ENCODE measurements at places on chromosomes 16 and 17. TPM values are rescaled to one million over a fixed set of nuclear protein-coding genes. Genes with fewer than 3 reads are reported as not detected.
A peak's percentile ranks its signal among the peaks of the same experiment; 100 is the strongest.

The RAB37 gene
- total RNA-seq = 1.6 TPM

- H3K27me3 ChIP-seq = no peaks in the 10 kb centered on the region
- H3K36me3 ChIP-seq = no peaks in the 10 kb centered on the region
- no peak overlapping the region for H3K4me3 ChIP-seq
- no peak for DNase-seq
- H3K4me1 ChIP-seq = no peaks in the 10 kb centered on the region
- no peak overlapping the region for H3K27ac ChIP-seq
Measured at GRCh38 chr16:3606441-3606840, 5.0 kb downstream of the SLX4 start.

The TSPOAP1 gene
- total RNA-seq = 2.9 TPM

DNA sequence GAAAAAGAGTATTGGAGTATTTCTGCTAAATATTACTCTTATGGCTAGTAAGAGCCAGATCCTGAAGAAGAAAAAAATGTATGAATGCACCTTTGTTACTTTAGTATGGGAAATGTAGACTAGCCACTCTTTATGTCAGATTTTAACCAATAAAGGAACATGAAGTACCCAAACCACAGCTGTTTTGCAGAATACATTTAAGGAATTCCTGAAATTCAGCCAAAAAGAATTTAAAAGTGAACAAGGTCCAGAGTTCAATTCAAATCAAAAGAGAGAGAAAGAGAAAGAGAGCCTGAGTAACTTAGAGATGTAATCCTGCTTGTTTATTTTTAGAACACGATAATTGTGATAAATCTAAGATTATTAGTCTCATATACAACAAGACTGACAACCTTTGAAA, 1.2 kb downstream of the KCNJ16 start:
- no peak overlapping the region for H3K4me3 ChIP-seq
- DNase-seq = no peak
- no peaks in the 10 kb centered on the region for H3K4me1 ChIP-seq
- H3K27me3 ChIP-seq = no peaks in the 10 kb centered on the region

The CCDC200 gene
- not detected for total RNA-seq

The NHLRC4 gene
- total RNA-seq = 0.95 TPM

The C16orf46 gene
- total RNA-seq = 0.38 TPM

GRCh38 chr16:70770626-70771552, 30.1 kb downstream of the VAC14 start:
- H3K36me3 ChIP-seq = peaks cover 7% of the 10 kb centered on the region
- no peaks in the 10 kb centered on the region for H3K27me3 ChIP-seq
- H3K4me1 ChIP-seq = peaks cover 5% of the 10 kb centered on the region
- no peak overlapping the region for H3K4me3 ChIP-seq

The SPNS1 gene
- 20.7 TPM for total RNA-seq

- DNase-seq = no peak
- H3K4me3 ChIP-seq = no peak overlapping the region
- H3K27ac ChIP-seq = no peak overlapping the region
- no peaks in the 10 kb centered on the region for H3K27me3 ChIP-seq
Measured at GRCh38 chr16:73020409-73020884, 27.5 kb downstream of the ZFHX3 start.

The NLRC3 gene
- total RNA-seq = 2.0 TPM

- H3K4me3 ChIP-seq = no peak overlapping the region
- DNase-seq = no peak
- H3K27ac ChIP-seq = peak overlapping the region; percentile 96
Measured at GRCh38 chr16:81524382-81524781, 79.8 kb downstream of the CMIP start.

The TAX1BP3 gene
- 301 TPM for total RNA-seq

DNA sequence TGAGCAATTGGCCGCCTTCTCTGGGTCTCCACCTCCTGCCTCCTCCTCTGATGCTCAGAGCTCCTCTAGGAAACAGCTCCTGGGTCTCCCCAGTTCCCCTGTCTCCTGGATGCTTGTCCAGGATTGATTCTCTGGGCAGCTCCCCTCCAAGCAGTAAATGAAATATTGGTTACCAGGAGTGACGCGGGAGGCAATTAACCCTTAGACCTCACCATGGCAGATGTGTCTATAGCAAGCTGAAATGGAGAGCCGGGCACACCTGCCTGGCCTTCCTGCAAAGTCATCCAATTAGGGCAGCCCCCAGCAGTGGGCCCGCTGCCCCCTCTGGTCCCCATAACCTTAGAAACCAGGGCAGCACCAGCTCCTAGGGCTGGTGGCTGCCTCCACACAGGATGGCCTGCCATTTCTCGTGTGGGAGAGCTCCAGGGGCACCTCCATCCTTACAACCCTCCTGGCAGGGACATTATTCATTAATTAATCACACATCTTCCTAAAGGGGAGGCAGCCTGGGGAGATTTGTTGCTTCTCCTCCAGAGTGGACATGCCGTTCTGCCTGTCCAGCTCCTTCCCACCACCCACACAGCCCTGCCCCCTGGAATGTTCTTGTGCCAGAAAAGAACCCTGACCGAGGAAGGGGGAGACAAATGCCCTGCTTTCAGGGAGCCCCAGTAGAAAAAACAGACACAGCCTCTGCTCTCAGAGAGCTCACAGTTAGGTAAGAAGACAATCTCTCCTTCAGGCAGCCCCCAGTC, 8.3 kb upstream of the KIF18B start:
- no peak for DNase-seq
- H3K27ac ChIP-seq = no peak overlapping the region
- no peaks in the 10 kb centered on the region for H3K27me3 ChIP-seq
- peaks cover 13% of the 10 kb centered on the region for H3K4me1 ChIP-seq
- no peaks in the 10 kb centered on the region for H3K36me3 ChIP-seq

DNA sequence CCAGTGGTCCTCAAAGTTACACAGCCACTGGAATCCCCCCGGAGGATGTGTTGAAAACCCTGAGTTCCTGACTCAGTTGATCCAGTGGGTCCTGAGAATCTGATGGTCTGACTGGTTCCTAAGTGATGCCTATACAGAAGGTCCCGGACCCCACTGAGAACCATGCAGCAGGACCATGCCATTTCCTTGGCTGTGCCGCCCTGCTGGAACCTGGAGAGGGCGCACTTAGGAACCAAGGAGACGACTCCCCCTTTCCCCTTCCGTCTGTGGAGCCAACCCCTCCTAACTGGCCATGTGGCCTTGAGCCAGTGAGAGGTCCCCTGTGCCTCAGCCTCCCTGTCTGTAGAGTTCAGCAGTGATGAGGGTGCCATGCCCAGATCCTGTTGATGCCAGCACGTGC, 22.0 kb downstream of the C16orf74 start:
- H3K27me3 ChIP-seq = peaks cover 3% of the 10 kb centered on the region
- DNase-seq = no peak
- no peak overlapping the region for H3K27ac ChIP-seq

GRCh38 chr16:54577651-54578128, 291.1 kb upstream of the IRX3 start:
- H3K27me3 ChIP-seq = no peaks in the 10 kb centered on the region
- no peaks in the 10 kb centered on the region for H3K36me3 ChIP-seq
- no peak overlapping the region for H3K27ac ChIP-seq
- no peaks in the 10 kb centered on the region for H3K4me1 ChIP-seq
- no peak for DNase-seq
- H3K4me3 ChIP-seq = no peak overlapping the region

- H3K4me3 ChIP-seq = peak overlapping the region; percentile 56
- no peaks in the 10 kb centered on the region for H3K27me3 ChIP-seq
- H3K36me3 ChIP-seq = no peaks in the 10 kb centered on the region
Measured at GRCh38 chr16:67393788-67394154, 473 bp upstream of the TPPP3 start.

- peaks cover 11% of the 10 kb centered on the region for H3K4me1 ChIP-seq
- H3K36me3 ChIP-seq = no peaks in the 10 kb centered on the region
- H3K27ac ChIP-seq = no peak overlapping the region
- H3K27me3 ChIP-seq = peaks cover 25% of the 10 kb centered on the region
- no peak overlapping the region for H3K4me3 ChIP-seq
Measured at GRCh38 chr17:44530896-44531418, 26.3 kb upstream of the FZD2 start.

The TMEM238L gene
- 1.1 TPM for total RNA-seq

The NPIPB13 gene
- not detected for total RNA-seq

DNA sequence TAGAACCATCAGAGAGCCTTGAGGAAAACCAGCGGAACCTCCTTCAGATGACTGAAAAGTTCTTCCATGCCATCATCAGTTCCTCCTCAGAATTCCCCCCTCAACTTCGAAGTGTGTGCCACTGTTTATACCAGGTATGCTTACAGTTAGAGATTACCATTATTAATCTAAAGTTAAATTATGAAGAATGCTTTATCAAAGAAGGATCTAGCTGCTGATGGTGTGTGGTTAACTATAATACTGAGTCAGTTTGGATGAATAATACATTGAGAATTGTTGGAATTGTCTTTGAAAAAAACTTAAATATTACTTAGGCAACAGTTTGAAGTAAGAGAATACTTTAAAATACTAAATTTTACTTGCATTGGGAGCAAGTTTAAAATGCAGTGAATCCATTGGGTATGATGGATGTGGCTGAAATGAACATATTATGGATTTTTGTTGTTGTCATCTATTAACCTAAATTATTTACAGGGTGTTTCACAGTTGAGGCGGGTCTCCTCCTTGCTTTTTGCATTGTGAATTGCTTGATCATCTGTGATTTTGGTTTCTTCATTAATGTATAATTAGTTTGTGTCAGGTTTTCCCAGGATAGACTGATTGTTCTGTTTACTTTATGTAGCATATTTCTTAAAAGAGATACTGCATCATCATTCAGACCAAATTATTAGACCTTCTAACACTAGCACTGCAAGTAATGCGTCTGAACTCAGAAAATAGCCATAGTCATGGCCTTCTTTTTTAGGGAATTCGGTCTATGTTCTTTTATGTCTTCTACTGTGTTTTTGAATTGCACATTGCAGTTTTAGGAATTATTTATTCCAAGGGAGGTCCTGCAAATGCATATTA, 47.8 kb downstream of the OMG start:
- no peaks in the 10 kb centered on the region for H3K27me3 ChIP-seq
- H3K36me3 ChIP-seq = no peaks in the 10 kb centered on the region
- no peaks in the 10 kb centered on the region for H3K4me1 ChIP-seq
- H3K4me3 ChIP-seq = no peak overlapping the region

The PRDM7 gene
- total RNA-seq = not detected

The KCNAB3 gene
- total RNA-seq = not detected

DNA sequence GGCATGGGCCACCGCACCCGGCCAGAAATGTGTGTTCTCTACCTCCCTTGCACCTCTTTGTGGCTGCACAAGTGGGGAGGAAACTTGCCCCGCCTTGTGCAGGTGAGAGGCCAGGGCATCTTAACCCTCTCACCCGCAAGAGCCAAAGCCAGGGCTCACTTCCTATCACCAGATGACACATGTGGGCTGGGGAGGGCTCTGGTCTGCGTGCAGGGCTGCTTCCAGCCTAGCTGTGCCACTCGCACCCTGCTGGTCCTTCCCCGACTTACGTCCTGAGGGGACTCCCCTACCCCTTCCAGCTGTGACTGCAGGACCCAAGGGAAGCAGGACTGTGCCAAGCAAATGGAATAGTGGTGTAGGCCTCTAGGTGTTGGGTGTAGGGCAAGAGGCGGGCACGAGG, 6.9 kb downstream of the MIEF2 start:
- DNase-seq = no peak
- no peak overlapping the region for H3K27ac ChIP-seq
- peaks cover 44% of the 10 kb centered on the region for H3K36me3 ChIP-seq
- no peaks in the 10 kb centered on the region for H3K27me3 ChIP-seq

DNA sequence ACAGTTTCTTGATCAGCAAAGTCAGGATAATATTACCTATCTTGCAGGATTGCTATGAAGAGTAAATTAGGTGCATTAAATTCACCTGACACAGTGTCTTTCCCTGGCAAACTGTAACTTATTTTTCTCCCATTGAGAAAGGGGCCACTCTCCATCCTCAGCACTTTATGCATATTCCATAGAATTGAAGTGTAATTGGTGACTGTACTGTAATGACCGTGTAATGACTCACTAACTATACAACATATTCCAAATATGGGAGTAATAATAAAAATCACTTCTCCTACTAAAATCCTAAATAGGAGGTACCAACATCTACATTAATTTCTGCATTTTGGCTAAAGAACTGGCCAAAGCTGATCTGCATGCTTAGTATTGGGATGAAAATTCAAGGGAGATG, 141.9 kb upstream of the NOG start:
- no peak overlapping the region for H3K27ac ChIP-seq
- H3K4me3 ChIP-seq = no peak overlapping the region
- no peak for DNase-seq
- no peaks in the 10 kb centered on the region for H3K36me3 ChIP-seq
- H3K4me1 ChIP-seq = no peaks in the 10 kb centered on the region

DNA sequence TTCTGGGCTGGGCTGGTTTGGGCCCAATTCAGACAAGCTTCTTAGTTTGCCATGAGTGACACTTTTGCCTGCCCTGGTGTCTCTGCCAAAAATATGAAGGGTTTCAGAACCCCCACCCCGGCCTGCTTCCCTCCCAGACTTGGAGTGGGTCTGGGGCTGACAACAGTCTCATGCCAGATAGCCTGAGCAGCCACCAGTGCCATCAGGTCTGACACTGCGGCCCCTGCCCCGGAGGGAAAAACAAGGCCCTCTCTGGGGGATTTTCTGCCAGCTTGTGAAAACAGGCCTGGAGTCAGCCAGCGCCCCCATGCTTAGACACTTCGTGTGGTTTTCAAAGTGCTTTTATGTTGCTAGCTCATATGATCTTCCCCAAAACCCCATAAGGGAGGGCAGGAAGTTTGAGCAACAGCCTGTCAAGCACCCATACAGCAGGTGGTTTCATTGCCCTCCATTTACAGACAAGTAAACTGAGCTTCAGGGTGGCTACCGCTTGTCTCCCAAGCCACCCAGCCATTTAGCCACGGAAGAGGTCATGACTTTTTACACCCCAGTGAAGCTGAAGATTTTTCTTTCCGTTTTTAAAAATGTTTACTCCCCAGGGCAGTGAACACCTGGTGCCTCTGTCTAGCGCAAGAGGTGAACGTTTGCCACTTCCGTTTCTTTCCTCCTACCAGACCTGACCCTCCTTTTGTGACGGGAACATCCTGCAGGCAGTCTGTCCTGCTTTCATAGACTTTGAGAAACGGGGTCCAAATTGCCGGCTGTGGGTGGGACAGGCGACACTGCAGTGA, 300.6 kb downstream of the SEC14L1 start:
- no peaks in the 10 kb centered on the region for H3K27me3 ChIP-seq
- no peak overlapping the region for H3K4me3 ChIP-seq
- peaks cover 98% of the 10 kb centered on the region for H3K4me1 ChIP-seq
- no peaks in the 10 kb centered on the region for H3K36me3 ChIP-seq

DNA sequence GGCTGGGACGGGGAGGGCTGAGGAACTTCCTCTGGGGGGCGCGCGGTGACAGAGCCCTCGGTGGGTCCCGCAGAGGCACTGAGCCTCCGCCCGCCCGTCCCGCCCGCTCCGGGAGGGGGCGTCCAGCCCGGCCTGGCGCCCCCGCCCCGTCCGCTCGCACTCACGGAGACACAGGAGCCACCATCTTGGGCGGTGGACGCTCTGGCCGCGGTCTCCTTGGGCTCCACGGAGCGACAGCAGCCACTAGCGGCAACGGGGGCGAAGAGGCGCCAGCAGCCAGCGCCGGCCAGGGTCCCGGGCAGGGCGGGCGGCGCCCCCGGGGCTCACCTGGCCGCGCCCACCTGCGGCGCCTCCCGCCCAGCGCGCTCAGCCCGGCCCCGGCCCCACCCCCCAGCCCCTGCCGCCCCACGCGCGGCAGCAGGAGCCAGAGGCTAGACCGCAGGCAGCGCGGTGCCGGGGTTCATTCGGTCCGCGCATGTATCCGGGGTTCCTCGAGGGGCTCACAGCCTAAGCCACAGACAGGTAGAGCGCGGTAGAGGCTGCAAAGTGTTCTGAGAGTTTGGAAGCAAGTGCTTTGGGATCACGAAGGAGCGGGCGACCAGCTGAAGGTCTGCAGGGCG, at the start of gene C17orf113:
C17orf113 (minus strand) TSS at position 209 of the 620 bp plus-strand sequence. CDS start 7,225 bp downstream, outside the sequence.
- H3K27ac ChIP-seq = no peak within 1 kb of the TSS
- no peaks in the 10 kb centered on the region for H3K36me3 ChIP-seq
- peaks cover 40% of the 10 kb centered on the region for H3K27me3 ChIP-seq

Measured in esophagus squamous epithelium (tissue), 5 donors.